Stimulated activated CD4-positive, alpha-beta T cell treated with anti-CD3 and anti-CD28 coated beads, Interleukin-2, amount 100 ng/mL, for 4 hours (primary cell): ENCODE measurements at places on chromosomes 6 and 20.

- DNase-seq = no peak
Measured at GRCh38 chr6:52317211-52317610, 32.7 kb upstream of the MCM3 start.

GRCh38 chr6:55266896-55267295, 60.4 kb upstream of the GFRAL start:
- DNase-seq = no peak

DNA sequence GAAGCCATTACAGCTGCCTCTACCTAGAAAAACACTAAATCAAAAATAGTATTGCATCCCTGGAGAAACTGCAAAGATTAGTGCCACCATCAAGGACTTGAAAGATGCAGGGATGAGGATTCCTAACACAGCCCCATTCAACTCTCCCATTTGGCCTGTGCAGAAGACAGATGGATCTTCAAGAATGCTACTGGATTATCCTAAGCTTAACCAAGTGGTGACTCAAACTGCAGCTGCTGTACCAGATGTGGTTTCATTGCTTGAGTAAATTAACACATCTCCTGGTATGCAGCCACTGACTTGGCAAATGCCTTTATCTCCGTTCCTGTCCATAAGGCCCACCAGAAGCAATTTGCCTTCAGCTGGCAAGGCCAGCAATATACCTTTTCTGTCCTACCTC, 117.4 kb downstream of the TBC1D32 start:
- DNase-seq = no peak

GRCh38 chr6:23154159-23154558, 584.8 kb downstream of the HDGFL1 start:
- DNase-seq = no peak

GRCh38 chr20:61120595-61121515, 131.2 kb upstream of the CDH4 start:
- peak; percentile 2 for DNase-seq

GRCh38 chr20:49172413-49172812, 15.7 kb downstream of the STAU1 start:
- DNase-seq = no peak

- DNase-seq = no peak
Measured at GRCh38 chr6:158758451-158758860, 60.7 kb downstream of the EZR start.

GRCh38 chr6:13012296-13012695, 295.7 kb downstream of the PHACTR1 start:
- no peak for DNase-seq

GRCh38 chr20:44810061-44810390, 320 bp downstream of the RIMS4 start:
- DNase-seq = no peak

DNA sequence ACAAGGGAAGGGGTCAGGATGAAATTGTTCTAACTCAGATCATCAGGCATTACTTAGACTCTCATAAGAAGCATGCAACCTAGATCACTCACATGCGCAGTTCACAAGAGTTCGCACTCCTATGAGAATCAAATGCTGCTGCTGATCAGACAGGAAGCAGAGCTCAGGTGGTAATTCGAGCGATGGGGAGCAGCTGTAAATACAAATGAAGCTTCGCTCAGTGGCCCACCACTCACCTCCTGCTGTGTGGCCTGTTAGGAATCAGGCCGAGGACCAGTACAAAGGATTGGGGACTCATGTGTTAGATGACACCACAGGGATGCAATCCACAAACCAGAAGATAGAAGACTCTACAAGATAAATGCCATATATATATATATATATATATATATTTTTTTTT, 31.5 kb upstream of the TOP1 start:
- DNase-seq = no peak

GRCh38 chr6:169215201-169215681, 38.4 kb downstream of the THBS2 start:
- DNase-seq = no peak

GRCh38 chr6:82080767-82081166, 166.8 kb downstream of the IBTK start:
- DNase-seq = no peak

GRCh38 chr20:3081641-3082040, 2.9 kb downstream of the AVP start:
- no peak for DNase-seq

DNA sequence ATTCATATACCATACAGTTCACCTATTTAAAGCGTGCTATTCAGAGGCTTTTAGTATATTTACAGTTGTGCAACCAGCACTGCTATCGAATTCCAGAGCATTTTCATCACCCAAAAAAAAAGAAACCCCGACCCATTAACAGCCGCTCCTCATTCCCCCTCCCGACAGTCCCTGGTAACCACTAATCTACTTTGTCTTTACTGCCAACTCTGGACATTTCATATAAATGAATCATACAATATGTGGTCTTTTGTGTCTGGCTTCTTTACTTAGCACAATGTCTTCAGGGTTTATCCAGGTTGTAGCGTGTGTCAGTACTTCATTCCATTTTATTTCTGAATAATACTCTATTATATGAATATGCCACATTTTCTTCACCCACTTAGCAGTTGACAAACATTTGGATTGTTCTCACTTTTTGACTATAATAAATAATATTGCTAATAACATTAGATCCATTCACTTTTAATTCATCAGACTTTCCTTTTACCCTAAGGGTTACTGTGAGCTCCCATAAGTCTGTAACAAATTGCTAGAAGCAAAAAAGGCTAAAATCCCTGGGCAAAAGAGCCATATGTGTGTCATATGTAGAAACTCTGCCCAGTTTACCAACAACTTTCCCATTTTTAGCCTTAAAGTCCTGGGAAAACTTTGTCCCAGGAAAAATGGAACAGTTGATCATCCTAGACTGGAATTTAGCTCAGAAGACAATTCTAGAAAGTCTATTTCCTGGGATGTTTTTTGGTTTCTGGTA, 23.2 kb upstream of the ROS1 start:
- no peak for DNase-seq

DNA sequence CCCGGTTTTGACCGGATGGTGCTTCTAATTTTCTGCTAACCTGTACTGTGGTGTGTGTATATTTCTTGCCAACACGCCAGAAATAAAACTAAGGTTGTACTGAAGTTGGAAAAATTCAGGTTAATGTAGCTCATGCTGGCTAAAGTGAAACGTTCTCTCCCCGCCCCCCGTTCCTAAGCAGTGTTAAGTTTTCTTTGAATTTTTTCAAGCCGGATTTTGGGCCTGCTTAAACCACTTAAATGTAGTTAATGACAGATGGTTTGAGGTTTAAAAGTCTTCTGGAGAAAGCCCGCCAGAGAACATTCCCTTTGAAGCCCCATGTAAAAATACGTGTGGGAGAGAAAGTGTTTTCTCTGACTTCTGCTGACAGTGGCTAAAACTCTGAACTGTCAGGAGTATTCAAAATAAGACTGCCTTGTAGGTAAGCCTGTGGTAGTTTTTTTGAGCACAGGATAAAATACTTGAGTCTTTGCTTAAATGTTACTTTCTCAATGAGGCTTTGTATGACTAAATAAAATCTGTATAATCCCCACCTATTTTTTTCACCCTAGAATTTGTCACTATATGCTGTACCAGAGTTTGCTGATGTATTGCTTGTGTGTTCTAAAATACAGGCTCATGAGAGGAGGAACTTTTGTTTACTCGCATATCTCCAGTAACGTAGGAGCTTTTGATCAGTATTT, 101.3 kb downstream of the OR2B2 start:
- DNase-seq = no peak

DNA sequence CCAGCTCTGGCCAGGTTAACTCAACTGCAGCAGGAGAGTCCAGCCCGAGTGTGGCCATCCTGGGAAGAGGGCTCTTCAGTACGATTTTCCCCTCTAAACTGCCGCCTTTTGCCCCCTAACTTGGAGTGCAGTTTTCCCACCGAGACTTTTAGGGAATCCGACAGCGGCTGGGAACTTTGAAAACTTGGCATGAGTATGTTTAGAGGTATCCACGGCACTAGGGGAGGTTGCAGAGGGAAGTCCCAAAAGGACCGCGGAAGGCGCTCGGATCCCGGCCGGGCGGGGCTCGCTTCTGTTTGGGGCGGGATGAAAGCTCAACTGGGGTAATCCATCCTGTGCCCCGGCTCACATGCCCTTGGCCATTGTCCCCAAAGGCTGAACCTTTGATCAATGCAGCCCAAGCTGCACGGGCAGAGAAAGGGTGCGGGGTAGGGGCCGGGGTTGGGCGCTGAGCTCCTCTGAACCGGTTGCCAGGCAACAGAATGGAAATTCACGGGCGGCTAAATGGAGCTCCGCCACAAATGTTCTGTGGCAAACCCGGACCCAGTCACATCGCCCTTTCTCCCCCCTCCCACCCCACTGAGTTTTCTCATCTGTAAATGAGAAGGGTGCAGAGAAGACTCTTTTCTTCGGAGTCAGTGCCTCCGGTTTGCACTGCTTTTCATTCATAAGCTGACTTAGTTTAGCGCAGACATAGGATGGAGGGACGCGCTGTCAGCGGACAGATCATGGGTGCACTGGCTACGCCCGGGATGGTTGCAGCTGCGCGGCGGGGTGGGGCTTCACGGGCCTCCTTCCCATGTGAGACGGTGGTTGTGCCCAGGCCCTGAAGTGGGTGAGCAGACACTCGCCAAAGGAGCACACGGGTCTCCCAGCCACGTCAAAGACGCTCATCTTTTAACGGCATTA, 2.3 kb downstream of the BMP6 start:
- no peak for DNase-seq

GRCh38 chr20:11436113-11436905, 481.4 kb upstream of the BTBD3 start:
- DNase-seq = no peak

- DNase-seq = peak; percentile 56
Measured at GRCh38 chr6:37517411-37517812, 17.7 kb upstream of the CCDC167 start.

- no peak for DNase-seq
Measured at GRCh38 chr6:126383203-126383602, 43.3 kb downstream of the CENPW start.

DNA sequence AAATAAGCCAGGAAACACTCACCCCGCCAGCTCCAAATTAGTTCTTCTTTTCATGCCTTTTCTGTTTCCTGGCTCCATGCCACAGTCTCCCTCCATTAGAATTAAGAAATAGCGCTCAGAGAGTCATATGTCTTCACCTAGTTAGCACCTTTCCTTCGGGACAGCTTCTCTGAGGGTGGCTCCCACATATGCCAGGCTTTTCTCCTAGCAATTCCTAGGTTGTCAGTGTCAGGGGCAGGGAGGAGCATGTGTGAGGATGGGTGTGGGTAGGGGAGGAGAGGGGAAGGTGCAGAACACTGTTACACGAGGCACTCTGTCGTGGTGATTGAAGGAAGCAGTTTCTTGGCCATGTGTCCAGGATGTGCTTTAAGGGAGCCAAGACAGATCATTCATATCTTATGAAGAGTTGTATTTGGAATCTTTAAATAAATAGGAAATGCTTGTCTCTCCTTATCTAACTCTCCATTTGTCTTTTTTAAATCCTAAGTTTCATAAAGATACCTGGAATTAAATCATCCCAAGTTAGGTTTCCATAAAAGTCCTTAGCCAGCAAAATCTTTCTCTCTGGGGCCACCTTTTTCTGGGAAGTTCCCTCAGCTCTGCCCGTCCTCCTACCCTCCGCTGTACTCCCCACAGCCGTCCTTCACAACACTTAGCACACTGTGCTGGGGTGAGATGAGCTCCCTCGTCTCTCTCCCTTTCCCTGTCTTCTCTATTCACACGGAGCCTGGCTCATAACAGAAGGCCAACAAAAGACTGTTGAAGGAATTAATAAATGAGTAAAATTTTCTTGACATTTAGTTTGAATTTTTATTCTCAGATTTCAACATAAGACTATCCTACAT, 361.0 kb downstream of the CD83 start:
- DNase-seq = no peak

- no peak for DNase-seq
Measured at GRCh38 chr6:41162687-41163418, at the start of gene TREM2. Gene TREM2 (minus strand): TSS chr6:41163116. CDS start chr6:41163082, 34 bp downstream.

DNA sequence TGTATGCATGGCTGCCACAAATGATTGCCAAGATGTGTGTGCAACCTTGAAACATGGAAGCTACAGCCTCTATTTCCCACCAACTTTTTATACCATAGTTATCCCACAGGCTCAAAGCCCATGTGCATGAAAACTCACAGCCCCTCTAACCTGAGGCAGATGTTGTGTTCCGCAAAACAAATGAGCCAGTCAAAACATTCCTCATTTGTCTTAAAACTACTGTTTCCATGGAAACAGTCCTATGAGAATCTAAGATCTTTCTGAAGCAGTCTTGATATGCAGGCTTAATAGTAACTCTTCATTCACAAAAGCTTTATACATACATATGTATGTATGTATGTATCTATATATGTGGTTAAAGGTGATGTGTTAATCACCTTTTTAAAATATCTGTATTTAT, 31.2 kb upstream of the MANEA start:
- no peak for DNase-seq

DNA sequence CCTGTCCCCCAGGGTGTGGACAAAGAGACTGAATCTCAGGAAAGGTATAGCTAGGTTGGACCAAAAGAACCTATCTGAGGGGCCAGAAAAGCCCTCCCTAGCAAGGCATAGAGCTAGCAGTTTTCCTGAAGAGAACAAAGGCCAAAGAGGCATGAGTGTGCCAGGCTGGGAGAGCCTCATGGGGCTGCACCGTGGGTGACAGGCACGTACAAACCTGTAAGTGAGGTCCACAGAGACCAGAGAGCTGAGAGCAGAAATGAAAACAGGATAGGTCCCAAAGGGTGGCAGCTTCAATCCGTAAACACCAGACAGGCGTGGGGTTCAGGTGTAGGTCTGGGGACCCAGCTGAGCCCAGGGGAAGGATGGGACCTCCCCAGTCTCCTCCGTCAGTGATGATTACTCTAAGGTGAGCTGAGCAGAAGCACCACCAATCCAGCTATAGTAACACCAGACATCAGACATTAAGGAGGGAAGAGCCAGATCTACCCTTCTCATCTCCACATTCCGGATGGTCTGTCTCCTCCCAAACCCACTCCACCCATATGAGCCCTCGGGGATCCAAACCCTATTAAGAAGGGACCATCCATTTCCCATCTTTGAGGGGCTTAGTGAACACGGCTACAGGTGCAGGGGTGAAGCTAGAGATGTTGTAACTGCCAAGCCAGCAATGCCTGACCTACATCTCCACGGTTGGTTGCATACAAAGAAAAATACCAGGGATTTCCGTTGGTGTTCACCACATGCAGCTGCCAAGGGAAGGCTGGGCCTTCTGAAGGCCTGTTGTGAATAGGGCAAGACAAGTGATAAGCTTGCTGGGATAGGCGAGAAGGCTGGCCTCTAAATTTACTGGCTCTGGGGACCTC, 38.3 kb downstream of the BCL2L1 start:
- no peak for DNase-seq

- DNase-seq = no peak
Measured at GRCh38 chr6:143283887-143284645, 166.4 kb downstream of the ADAT2 start.
